ENCODE measurements at places on chromosomes 5 and 9. TPM values are rescaled to one million over a fixed set of nuclear protein-coding genes. Genes with fewer than 3 reads are reported as not detected.
A peak's percentile ranks its signal among the peaks of the same experiment; 100 is the strongest.

DNA sequence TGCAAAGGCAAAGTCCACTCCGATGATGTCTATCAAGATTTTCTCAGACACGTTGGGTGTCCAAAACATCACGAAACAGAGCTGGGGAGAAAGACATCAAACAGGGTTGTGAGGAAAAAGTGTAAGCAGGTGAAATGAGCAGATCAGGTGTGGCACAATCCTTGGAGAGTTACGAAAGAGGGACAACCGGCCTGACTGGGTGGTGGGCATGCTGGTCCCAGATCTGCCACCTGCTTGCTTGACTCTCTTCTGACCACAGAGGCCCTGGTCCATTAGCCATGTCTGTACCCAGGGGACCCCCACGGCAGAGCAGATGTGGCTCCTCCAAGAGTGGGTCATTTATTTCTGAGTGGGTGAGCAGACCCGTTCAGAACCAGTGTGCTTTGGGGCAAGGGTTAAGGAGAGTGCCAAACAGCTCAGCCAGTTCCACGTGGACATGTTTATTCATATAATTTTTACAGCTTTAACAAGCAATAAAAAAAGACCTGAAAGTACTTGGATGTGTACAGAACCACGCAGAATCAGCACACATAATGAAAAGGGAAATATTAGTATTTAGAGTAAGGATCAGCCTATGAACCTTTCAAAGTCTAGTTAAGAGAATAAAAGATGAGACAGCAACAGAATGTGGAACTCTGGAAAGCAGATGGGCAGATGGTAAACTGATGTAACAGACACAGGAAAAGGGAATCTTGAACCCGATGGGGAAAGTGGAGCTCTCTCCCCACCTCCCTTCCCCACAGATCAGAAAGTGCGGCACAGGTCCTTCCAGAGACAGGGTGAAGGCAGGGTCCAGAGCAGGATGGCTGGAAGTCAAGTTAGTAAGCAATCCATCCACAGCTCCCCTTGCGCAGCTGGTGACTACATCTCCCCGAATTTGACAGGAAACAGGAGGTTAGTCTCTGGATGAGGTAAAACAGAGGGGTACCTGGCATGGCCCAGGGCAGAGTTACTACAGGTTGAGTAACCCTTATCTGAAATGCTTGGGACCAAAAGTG lies 52.5 kb downstream of the OTULIN start:
- H3K27ac ChIP-seq: no peak overlapping the region
- no peaks in the 10 kb centered on the region for H3K27me3 ChIP-seq
- peaks cover 34% of the 10 kb centered on the region for H3K36me3 ChIP-seq
- peaks cover 3% of the 10 kb centered on the region for H3K4me1 ChIP-seq

- no peak overlapping the region for H3K27ac ChIP-seq
- no peaks in the 10 kb centered on the region for H3K27me3 ChIP-seq
- H3K4me3 ChIP-seq: no peak overlapping the region
- no peak for DNase-seq
- H3K4me1 ChIP-seq: peaks cover 3% of the 10 kb centered on the region
- H3K36me3 ChIP-seq: no peaks in the 10 kb centered on the region
Observed at GRCh38 chr9:72575666-72576065, 54.3 kb downstream of the TMC1 start.

DNA sequence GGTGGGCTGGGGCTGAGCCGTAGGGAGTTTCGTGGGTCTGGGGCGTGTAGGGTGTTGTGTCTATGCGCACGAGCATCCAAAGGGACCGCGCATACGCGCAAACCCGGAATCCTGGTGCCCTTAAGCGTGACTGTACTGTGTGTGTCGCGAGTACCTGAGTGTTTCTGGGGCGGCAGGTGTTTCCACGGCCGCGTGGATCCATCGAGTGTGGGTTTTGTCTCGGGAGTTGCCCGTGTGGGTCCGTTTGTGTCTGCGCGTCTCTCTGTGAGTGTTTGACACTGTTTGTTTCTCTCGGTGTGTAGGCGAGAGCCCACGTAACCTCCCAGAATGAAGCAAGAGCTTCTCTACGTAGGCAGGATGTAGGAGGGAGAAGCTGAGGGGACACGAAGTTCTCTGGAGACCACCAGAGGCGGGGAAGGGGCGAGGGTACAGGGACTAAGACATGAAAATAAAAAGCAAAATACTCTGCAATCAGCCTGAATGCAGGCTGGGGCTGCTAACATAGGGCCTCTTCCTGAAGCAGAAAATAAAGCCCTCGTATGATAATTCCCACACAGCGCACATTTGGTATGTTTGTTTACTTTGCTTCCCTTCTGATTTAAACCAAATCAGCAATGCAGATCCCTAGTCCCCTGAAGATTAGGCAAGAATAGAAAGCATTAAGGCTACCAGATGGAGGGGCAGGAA lies 588 bp upstream of the BRINP1 start:
- no peaks in the 10 kb centered on the region for H3K36me3 ChIP-seq
- H3K27ac ChIP-seq: no peak overlapping the region
- DNase-seq: no peak
- peak overlapping the region; percentile 79 for H3K4me3 ChIP-seq
- H3K27me3 ChIP-seq: peaks cover 68% of the 10 kb centered on the region

GRCh38 chr5:101278011-101278687 lies 375.1 kb upstream of the ST8SIA4 start:
- H3K4me3 ChIP-seq: no peak overlapping the region
- DNase-seq: no peak
- H3K27me3 ChIP-seq: no peaks in the 10 kb centered on the region
- H3K27ac ChIP-seq: no peak overlapping the region
- H3K36me3 ChIP-seq: no peaks in the 10 kb centered on the region
- no peaks in the 10 kb centered on the region for H3K4me1 ChIP-seq

DNA sequence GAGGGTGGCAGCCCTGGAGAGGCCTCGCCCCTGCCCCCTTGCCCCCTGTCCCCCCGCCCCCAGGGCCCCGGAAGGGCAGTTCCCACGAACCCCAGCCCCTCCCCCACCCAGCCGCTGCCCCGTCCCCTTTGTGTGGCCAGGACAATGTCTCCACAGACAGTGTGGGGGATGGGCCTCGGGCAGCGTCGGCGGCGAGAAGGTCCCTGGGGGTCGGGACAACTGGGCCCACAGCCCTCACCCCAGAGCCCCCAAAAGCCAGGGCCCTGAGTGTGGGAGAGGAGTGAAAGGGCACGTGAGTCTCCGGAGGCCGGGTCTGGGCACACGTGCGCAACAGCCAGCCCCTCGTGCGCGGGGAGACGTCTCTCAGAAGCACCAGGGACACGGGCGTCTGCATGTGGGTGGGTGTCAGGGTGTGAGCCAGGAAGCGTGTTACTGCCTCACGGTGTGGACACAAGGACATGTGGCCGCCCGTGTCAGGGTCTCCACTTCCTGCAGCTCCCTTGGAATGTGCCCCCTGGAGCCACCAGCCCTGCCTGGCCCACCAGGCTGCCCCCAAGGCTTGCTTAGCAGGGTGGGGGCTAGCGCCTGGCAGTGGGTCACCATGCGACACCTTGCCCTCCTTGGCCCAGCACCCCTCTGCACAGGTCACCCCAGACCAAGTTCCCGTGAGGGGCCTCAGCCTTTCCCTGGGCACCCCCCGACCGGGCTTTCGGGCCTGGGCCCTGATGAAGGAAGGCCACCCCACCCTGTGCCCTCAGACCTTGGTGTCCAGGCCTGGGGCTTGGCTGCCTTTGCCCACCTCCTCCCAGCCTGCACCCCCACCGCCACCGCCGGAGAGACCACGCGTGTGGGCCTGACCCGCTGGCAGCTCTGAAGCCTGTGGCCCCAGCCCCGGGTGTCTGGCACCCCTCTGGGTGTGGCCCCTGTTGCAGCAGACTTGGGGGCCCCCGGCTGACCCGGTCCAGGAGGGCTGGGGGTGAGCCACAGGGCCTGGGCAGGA lies 12.8 kb upstream of the NRARP start:
- DNase-seq: peak; percentile 19
- H3K27me3 ChIP-seq: no peaks in the 10 kb centered on the region
- peaks cover 8% of the 10 kb centered on the region for H3K4me1 ChIP-seq

DNA sequence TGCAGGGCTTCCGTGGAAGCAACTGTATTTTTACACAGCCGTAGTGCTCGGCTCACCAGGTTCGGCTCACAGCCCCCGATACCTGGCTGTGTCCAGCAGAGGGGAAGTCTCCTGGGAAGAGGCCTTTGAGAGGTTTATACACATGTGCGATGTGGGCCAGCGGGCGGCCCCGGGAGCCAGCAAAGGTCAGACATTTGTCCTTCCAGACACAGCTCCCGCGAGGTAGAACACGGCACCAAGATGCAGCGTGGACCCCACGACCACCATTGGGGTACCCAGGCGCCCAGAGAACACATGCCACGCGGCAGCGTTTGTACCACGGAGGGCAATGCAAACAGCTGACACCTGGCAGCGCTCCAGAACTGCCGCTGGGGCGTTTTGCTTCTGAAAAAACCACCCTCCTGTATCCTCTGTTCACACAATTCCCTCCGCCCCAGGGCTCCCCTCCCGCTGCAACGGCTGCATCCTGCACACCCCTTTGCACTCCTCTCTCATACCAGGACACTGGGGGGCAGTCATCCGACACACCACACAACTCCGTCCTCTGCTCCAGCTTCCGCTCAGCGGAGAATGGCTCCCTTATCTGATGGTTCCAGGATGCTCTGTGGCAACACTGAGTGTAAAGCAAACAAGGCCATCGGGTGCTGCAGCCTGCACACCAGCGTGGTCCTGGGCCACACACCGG lies 235.3 kb downstream of the SYK start:
- H3K4me1 ChIP-seq: peaks cover 10% of the 10 kb centered on the region
- peak; percentile 39 for DNase-seq
- no peak overlapping the region for H3K27ac ChIP-seq

- DNase-seq: no peak
- no peak overlapping the region for H3K27ac ChIP-seq
- H3K4me1 ChIP-seq: peaks cover 8% of the 10 kb centered on the region
- H3K27me3 ChIP-seq: peaks cover 12% of the 10 kb centered on the region
Observed at GRCh38 chr5:6384856-6385255, 6.5 kb upstream of the MED10 start.

- H3K27me3 ChIP-seq: no peaks in the 10 kb centered on the region
- H3K4me1 ChIP-seq: peaks cover 3% of the 10 kb centered on the region
- no peak for DNase-seq
- peaks cover 9% of the 10 kb centered on the region for H3K36me3 ChIP-seq
Observed at GRCh38 chr5:62465985-62466925, 53.7 kb downstream of the IPO11 start.

GRCh38 chr9:131178382-131178781 lies 53.0 kb downstream of the NUP214 start:
- peaks cover 14% of the 10 kb centered on the region for H3K36me3 ChIP-seq
- no peak overlapping the region for H3K4me3 ChIP-seq
- H3K4me1 ChIP-seq: no peaks in the 10 kb centered on the region
- DNase-seq: peak; percentile 60

- no peak overlapping the region for H3K27ac ChIP-seq
- DNase-seq: no peak
- H3K27me3 ChIP-seq: no peaks in the 10 kb centered on the region
Observed at GRCh38 chr9:125161284-125161918, 18.1 kb upstream of the SCAI start.

- H3K36me3 ChIP-seq: no peaks in the 10 kb centered on the region
- DNase-seq: no peak
- peaks cover 24% of the 10 kb centered on the region for H3K27me3 ChIP-seq
Observed at GRCh38 chr5:78506261-78507024, 142.1 kb downstream of the LHFPL2 start.

DNA sequence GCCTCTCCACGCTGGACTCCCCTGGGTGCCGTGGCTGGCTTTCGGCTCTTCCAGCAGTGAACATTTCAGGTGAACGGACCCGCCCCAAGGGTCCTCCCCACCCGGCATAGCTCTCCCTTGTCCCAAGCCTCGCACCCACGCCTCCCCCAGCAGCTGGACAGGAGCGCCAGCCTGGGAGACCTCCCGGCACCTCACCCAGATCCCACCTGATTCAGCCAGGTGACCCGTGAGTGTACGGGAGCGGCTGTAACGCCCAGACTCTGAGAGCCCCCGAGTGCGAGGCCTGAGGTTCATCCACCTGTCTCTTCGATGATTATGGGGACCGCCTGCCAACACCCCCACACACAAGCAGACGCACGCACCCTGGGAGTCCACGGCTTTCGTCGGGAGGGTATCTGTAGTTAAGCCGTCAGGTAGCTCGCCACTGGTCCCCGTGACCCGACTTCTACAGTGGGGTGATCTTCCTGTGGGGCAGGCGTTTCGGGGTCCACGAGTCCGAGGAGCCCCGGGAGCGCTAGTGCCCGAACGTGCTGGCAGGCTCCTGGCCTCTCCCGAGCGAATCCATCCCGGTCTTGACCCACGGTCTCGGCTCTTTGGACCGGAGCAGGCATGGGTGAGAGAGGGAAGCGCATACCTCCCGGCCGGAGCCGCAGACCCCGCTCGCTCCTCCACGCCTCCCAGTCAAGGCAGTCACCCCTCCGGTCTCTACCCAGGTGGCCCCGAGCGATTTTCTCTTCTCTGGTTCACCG lies 14.9 kb downstream of the TRIM7 start:
- H3K27me3 ChIP-seq: peaks cover 15% of the 10 kb centered on the region
- peak overlapping the region; percentile 99 for H3K27ac ChIP-seq
- peaks cover 1% of the 10 kb centered on the region for H3K36me3 ChIP-seq
- H3K4me3 ChIP-seq: peak overlapping the region; percentile 87
- peak; percentile 22 for DNase-seq

DNA sequence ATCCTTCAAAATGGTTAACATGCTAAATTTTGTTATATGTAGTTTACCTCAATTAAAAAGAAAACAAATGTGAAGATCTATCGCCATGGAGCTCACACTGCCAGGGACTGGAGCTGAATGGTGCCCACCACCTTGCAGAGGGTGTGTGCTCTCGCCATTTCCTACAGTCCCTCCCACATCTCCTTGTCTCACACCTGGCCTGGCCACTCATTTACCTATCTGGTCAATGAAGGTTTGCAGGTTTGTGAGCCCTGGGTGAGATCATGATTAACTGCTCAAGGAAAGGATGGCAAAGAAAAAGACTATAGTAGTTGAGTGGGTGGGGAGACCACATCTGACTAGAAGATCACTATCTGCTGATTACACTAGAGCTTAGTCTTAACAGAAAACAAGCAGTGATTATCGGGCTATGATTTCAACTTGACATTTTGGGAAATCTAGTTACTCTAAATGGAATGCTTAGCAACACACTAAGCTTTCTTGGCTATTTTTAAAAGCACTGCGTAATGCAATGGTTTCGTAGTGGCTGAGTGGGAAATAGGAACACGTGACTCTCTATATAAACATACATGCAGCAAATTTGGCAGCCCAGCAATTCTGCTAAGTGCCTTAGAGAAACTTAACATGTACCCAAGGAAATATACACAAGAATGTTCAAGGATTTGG lies 27.3 kb downstream of the PUM3 start:
- H3K4me1 ChIP-seq: peaks cover 38% of the 10 kb centered on the region
- no peak for DNase-seq
- H3K36me3 ChIP-seq: peaks cover 22% of the 10 kb centered on the region
- H3K27me3 ChIP-seq: no peaks in the 10 kb centered on the region

DNA sequence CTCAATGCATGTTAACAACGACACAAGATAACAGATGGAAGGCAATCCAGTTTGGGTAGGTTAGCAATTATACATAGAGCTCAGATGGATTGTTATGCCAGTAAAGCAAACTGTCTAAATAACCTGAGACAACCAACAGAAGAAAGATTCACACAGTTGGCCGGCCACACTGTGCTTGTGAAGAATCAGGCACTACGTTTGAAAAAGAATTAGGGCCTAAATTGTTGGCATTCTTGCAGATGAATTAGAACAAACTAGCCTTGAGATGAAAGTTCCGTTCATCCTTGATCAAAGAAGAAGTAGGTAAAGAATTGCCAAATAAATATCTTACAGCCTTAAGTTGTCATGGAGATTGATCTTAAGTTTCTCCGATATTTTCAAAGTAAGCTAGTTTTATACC lies 210.6 kb downstream of the CDH18 start:
- no peak overlapping the region for H3K27ac ChIP-seq
- H3K4me1 ChIP-seq: no peaks in the 10 kb centered on the region
- H3K27me3 ChIP-seq: no peaks in the 10 kb centered on the region

GRCh38 chr9:97850746-97851445 lies 2.1 kb upstream of the FOXE1 start:
- no peaks in the 10 kb centered on the region for H3K36me3 ChIP-seq
- no peak overlapping the region for H3K4me3 ChIP-seq
- no peak overlapping the region for H3K27ac ChIP-seq
- no peaks in the 10 kb centered on the region for H3K4me1 ChIP-seq

INSYN2B gene
- 0.12 TPM for total RNA-seq

OBP2B gene
- not detected for total RNA-seq

NPR3 gene
- total RNA-seq: 0.89 TPM
